Retinal pigment epithelial cell (primary cell): ENCODE measurements at places on chromosomes 4 and X.

DNA sequence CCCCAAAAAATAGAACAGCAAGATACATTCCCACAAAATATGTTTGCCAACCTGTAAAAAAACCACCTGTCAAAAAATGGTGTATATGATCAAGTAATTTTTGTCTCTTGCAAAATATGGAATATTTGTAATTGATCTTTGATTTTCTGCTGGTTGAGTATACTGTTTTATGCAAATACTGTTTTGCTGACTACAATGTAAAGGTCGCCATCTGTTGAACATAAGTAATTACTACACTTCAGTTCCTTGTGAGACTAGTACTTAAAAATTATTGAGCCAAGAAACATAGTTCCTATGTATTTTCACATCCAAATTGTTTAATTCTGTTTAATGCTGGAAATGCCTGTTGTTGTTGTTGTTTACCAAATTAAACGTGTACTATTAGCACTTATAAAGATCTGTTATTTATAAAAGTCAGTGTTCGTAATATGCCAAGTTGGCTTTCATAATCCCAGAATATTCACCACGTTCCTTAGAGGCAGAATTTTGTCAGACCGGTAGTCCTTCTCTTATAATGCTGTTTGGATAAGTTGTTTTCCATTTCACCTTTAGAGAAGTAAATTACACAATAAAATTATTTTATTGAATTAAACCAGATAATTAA is 144.2 kb downstream of the PDLIM5 start:
- DNase-seq = no peak

- no peak for DNase-seq
These were observed 1090.5 kb downstream of the PCDH18 start for GRCh38 chr4:136441629-136442282.

GRCh38 chr4:105399532-105400161 is 74.2 kb downstream of the PPA2 start:
- DNase-seq = no peak

GRCh38 chrX:32448945-32449344 is 762.4 kb downstream of the DMD start:
- DNase-seq = no peak

DNA sequence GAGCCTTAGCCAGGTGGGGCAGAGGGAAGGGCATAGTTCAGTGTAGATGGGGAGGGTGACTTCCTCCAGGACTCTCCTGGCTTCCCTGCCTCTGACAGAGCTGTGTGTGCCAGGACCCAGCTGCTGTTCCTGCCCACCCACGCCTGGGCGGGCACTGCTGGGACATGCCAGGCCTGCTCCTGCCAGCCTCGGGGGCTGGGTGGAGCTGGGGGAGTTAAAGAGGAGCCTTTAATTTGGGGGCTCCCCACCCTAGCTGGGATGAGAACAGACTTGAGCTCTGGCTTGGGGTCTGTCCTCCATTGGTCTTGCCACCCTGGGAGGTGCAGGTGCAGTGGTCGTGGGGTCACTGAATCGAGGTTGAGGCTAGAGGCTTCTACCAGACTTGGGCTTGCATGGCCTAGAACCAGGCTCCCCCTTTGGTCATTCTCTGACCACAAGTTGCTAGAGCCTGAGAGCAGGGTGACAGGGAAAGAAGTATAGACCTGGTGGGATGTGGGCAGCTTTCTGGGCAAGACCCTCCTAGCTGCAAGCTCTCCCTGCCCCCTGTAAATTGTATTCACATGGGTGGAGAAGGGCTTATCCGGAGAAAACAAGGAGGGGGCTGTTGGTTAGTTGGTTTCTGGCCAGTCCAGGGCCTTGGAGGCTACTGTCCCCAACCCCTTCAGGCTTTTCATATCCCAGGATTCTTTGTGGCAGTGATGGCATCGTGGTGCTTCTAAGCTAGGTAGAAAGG is 5.7 kb downstream of the EFNB1 start:
- DNase-seq = no peak

DNA sequence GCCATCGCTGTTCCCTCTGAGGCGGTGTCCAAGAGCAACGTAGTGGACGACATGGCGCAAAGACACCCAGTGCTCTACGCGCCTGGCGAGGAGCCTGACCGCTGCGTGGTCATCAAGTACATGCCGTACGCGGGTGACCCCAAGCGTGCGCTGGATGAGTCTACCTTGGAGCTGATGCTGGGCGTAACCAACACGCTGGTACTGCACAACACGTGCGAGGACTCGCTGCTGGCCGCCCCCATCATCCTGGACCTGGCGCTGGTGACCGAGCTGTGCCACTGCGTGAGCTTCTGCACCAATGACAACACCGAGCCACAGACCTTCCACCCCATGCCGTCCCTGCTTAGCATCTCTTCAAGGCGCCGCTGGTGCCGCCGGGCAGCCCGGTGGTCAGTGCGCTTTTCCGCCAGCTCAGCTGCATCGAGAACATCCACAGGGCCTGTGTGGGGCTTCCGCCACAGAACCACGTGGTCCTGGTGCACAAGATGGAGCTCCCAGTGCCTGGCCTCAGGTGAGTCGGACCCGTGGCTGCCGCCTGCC is 129.0 kb downstream of the ANAPC4 start:
- DNase-seq = no peak

DNA sequence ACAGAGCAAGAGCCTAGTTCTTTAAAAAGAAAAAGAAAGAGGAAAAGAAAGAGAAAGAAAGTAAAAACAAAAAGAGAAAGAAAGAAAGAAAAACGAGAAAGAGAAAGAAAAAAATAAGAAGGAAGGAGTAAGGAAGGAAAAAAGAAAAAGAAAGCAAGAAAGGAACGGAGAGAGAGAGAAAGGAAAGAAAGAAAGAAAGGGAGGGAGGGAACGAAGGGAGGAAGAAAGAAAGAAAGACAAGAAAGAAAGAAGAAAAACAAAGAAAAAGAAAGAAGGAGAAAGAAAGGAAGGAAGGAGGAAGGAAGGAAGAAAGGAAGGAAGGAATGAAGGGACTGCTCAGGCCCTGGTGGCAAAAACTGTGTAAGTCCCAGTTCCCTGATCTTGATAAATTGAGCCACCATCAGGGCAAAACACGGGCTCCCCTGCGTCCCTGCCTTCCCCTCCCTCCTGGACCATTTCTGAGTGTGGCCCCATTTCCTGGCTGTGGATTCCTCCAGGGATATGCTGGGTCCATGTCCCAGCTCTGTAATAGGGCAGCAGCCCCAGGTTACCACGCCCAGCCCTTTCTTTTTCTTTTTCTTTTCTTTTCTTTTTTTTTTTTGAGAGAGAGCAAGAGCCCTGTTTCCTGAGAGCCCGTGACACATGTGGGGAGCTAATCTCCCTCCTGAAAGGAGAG is 44.8 kb downstream of the SHOX start:
- no peak for DNase-seq

GRCh38 chrX:102849396-102849795 is 87.7 kb upstream of the RAB40AL start:
- no peak for DNase-seq

DNA sequence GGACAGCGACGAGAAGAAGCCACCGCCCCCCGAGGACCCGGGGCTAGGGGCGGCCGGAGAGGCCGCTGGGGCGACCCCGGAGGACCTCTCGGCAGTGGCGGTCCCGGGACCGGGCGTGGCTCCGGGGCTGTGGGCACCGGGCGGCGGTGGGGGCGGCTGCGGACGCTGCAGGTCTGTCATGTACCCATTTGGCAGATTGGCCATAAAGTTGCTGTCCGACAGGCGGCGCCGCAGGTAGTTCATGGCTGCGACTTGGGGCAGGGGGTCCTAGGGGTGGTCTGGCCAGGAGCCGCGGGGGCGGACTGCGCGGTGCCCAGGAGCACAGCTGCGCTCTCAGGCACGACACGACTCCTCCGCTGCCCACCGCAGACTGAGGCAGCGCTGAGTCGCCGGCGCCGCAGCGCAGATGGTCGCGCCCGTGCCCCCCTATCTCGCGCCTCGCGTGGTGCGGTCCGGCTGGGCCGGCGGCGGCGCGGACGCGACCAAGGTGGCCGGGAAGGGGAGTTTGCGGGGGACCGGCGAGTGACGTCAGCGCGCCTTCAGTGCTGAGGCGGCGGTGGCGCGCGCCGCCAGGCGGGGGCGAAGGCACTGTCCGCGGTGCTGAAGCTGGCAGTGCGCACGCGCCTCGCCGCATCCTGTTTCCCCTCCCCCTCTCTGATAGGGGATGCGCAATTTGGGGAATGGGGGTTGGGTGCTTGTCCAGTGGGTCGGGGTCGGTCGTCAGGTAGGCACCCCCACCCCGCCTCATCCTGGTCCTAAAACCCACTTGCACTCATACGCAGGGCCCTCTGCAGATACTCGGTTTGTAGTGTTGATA is at the start of gene SYN1:
TSS of gene SYN1 (minus strand) at position 372 of the 817 bp plus-strand sequence. CDS start at position 243, 129 bp downstream.
- DNase-seq = peak; percentile 21

GRCh38 chr4:124804584-124804983 is 92.1 kb upstream of the ANKRD50 start:
- DNase-seq = no peak

DNA sequence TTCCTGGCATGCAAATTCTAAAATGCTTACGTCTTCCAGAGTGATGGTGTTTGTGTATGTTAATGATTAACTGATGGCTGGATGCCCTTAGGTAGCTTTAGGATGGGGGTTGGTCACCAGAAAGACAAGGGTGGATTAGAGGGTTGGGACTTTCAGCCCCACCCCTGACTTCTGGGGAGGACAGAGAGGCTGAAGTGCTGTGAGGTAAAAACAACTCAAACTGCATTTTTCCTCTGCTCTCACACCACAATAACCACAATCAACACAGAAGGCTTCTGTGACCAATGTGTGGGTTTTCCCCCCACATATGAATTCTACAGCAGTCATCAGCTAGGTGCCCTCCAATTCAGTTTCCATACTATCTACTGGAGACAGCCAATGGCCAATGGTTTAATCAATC is 18.7 kb upstream of the DDIT4L start:
- DNase-seq = no peak

DNA sequence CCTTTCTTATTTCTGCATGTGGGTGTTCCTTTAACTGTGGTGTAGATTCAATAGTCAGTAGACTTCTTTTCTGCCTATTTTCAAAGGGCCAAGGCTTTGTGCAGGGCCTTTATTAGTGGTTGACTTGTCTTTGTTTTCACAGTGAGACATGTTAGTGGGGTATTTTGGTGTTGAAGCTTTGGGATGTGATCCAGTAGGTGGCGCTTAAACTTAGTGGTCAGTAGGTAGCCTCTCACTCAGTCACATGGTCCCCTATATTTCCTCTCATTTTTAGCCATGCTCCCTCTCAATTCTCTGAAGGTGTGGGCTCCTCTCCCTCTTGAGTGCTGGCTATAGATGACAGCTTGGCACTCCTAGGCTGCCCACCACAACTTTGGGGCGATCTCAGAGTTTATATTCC is 23.4 kb upstream of the SLC10A7 start:
- DNase-seq = no peak

GRCh38 chrX:108735679-108736508 is 469 bp downstream of the IRS4 start:
- no peak for DNase-seq

GRCh38 chrX:66015152-66015831 is 24.6 kb downstream of the VSIG4 start:
- no peak for DNase-seq

- DNase-seq = no peak
These were observed 49.7 kb upstream of the NPNT start for GRCh38 chr4:105845559-105845958.

- no peak for DNase-seq
These were observed 86.6 kb downstream of the DNAAF6 start for GRCh38 chrX:107293056-107293455.

GRCh38 chr4:25500626-25501316 is 123.7 kb downstream of the ANAPC4 start:
- DNase-seq = no peak

DNA sequence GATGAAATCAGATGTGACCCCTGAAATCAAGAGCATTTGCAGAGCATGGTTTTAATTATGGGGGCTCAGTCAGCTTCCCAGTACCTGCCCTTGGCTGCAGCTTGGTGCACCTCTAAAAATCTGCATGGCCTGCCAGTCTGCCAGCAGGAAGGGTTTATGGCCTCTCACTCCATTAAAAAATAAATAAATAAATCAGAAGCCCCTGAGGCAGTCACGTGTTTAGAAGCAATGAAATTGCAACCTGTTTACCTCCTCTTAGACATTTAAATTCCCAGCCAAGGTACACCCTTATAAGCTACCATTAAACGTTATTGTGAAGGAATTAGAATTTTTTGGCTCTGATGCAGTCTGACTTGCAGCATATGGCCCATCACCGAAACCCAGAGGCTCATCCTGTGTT is 114.0 kb upstream of the LDB2 start:
- no peak for DNase-seq

GRCh38 chr4:81852031-81852715 is 380.5 kb upstream of the RASGEF1B start:
- no peak for DNase-seq

DNA sequence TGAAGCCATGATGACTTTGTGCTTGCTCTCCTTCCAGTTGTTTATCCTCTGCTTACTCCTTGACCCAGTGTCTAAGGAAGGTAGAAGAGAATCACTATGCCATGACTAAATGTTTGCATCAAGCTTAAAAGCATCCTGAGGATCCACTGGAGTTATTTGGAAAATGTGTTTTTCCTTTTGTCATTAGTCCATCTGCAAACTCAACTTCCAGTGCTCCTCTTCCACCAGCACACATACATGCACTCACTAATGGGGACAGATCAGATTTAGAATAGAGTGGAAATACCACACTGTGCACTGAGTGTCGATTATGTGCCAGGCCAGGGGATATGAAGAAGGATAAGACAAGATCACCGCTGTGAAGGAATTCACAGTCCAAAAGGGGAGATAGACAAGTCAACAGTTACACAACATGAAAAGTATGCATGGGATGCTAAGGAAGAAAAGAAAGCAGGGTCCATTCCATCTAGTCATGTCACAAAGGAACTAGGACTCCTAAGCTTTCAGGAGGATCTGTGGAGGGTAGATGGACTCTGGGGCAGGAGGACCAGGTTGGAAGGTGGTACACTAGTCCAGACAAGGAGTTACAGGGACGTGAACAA is 1.9 kb downstream of the OCIAD2 start:
- DNase-seq = no peak

DNA sequence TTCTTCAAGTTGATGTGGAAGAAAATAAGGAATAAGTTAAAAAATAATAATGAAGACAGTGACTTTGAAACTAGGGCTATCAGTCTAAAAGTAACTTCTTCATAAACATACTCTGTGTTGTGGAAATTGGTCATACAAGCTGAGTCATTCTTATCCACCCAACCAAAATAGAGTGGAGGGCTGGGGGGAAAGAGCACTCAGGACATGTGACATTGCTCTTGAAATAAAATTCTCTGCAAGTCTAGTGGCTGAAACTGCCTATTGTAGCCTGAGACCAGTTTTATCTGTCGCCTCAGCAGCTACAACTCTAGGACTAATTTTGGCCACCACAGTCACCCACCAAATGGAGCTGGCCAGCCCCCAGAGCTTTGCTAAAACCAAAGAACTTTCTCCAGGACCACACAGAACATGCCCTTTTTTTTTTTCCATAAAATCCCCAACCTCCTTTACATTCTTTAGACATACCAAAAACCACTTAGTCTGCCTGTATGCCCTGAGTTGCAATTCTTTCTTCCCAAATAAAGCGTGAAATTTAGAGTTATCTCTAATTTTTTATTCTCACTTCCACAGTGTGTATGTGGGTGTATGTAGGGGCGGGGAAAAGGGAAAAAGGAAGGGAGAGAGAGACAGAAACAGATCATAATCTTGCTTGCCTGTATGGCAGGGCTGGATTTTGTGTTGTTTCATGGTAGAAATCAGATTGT is 23.0 kb upstream of the SLC25A4 start:
- DNase-seq = no peak
